ENCODE measurements at places on chromosomes 3 and 15.
A peak's percentile ranks its signal among the peaks of the same experiment; 100 is the strongest.

DNA sequence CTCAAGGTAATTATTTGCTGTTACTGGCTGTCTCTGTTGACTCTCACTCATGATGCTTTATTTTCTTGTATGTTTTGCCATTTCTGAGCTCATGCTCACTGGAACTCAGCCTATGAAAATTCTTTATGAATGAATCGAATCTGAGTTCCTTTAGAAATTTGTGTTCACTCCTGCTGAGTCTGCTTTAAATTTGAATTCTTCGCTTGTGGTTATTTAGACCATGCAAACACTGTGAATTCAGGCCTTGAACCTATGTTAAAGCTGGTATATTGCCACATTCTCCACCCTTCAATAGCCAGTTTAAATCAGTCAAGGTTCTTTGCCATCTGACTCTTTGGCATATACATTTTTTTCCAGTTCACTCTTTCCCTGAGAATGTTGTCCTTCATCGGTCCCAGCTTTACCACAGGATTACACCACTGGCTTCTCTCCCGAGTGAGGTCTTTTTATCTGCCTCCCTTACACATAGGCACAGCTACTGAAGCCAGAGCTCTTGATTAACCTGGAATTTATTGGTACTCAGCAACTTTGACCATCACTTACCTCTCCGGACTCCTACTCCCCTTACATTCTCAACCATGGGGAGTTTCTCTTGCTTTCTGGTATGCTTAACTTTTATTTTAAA is 400.6 kb downstream of the VPS13C start:
- DNase-seq, result no peak

DNA sequence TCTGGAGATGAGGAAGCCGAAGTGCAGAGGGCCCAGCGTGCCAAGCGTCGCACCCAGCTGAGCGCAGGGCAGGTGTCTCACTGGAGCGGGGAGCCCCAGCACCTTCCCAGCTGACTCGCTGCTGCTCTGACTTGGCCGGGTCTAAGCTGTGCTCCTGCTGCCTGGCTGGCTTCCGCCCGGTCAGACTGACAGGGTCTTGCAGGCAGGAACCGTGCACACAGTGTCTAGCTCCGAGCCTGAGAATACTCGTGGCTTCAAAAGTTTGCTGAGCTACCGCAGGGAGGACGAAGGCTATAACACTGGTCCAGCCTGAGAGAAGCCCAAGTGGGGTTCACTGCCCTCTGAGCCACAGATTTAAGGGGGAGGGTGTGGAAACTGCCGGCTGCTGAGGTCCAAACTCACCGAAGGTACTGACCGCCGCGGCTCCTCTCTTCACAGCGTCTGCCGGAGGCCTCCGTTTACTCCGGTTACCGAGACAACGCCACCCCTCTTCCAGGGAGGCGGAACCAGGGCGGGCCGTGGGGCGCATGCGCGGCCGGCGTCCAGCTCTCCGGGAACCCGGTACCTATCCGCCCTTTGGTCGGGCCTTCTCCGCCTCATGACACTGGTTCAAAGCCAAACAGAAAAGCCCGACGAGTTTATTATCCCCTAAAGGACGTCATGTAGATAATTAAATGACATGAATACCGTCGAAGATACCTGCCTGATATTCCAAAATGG is at the start of gene CFAP44:
CFAP44 (minus strand) TSS at position 443 of the 720 bp plus-strand sequence. CDS start 7,829 bp downstream, outside the sequence.
- DNase-seq, result peak; percentile 78

DNA sequence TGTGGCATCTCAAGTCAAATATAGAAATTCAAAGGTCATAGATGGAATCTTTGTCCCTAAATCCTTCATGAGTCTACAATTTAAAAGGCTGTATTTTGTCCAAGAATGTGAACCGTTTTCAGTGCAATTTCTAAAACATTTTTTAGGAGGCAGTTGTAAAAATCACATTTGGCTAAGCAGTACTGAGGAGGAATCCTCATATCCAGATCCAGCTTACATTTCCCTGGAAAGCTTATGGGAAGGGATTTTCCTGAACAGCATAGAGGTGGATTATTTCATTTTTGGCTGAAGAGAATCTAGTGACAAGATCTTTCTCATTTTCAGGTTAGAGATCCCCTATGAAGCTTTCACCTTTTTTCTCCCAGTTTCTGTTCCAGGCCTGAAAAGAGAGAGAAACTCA is 178.4 kb downstream of the POLR2M start:
- DNase-seq, result no peak

- peak; percentile 14 for DNase-seq
Observed at GRCh38 chr15:49712846-49713450, 92.1 kb downstream of the DTWD1 start.

DNA sequence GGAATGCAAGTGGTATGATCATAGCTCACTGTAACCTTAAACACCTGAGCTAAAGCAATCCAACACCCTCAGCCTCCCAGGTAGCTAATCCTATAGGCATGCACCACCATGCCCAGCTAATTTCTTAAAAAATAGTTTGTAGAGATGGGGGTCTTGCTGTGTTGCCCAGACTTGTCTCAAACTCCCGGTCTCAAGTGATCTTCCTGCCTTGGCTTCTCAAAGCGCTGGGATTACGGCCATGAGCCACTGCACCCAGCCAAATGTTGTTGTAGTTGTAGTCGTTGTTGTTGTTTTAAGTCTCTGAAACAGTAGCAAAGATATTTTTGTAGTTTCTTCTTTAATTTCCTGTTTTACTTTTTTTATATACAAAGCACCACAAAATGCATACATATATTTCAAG is 616.6 kb downstream of the NAALADL2 start:
- no peak for DNase-seq

GRCh38 chr3:65508750-65509422 is 529.8 kb downstream of the MAGI1 start:
- DNase-seq, result no peak

DNA sequence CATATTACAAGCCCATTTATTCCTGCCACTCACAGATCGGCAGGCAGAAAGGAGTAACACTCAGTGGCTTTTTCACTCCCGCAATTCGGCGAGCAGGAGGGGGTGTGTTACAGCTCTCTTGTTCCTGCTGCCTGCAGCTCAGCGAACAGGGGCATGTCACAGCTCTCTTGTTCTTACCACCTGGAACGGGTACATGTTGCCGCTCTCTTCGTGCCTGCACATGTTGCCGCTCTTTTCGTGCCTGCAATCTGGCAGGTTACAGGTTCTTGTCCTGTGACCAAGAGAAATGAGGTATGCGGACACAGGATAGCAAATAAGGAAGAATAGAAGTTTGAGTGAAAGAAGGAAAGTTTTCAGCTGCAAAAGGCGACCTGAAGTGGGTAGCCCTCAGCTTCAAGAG is 761.4 kb downstream of the NAALADL2 start:
- no peak for DNase-seq
